ENCODE measurements at places on chromosomes 1 and 21. TPM values are rescaled to one million over a fixed set of nuclear protein-coding genes. Genes with fewer than 3 reads are reported as not detected.

DNA sequence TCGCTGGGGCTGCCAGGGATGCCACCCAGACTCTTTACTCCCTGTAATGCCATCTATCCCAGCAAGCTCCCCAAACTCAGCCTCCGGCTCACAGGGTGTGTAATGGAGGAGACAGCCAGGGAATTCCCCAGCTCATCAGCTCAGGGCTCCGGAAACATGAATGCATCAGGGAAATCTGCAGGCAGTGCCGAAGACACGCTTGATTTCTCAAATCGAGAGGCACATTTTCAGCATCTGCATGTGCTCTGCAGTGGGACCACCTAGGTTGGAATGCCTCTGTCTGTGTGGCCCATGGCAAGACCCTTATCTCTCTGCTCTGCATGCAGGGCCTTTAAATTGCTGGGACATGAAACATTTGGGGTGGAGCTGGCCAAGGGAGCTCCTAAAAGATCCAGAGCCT, 170.1 kb downstream of the TRABD2B start:
- no peak for DNase-seq
- no peaks in the 10 kb centered on the region for H3K27me3 ChIP-seq
- H3K27ac ChIP-seq: no peak overlapping the region
- H3K4me1 ChIP-seq: no peaks in the 10 kb centered on the region
- H3K4me3 ChIP-seq: no peak overlapping the region

DNA sequence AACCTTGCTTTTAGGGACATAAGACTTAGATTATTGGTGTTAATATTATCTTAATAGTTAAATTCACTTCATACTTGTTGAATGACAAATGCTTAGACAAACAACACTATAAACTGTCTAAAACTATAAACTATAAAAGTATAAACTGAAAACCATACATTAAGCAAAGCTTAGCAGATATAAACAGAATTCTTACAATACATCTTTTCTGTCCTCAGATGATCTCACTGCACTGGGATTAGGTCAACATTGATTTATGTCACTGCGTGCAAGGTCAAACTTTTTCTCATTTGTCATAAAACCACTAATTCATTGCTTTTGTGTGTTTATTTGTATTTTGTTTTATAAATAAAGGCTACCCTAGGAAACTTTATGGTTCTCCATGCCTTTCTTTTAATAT, 1491.8 kb downstream of the NCAM2 start:
- H3K27ac ChIP-seq: no peak overlapping the region
- H3K4me1 ChIP-seq: no peaks in the 10 kb centered on the region
- DNase-seq: no peak
- H3K27me3 ChIP-seq: no peaks in the 10 kb centered on the region
- H3K4me3 ChIP-seq: no peak overlapping the region

DNA sequence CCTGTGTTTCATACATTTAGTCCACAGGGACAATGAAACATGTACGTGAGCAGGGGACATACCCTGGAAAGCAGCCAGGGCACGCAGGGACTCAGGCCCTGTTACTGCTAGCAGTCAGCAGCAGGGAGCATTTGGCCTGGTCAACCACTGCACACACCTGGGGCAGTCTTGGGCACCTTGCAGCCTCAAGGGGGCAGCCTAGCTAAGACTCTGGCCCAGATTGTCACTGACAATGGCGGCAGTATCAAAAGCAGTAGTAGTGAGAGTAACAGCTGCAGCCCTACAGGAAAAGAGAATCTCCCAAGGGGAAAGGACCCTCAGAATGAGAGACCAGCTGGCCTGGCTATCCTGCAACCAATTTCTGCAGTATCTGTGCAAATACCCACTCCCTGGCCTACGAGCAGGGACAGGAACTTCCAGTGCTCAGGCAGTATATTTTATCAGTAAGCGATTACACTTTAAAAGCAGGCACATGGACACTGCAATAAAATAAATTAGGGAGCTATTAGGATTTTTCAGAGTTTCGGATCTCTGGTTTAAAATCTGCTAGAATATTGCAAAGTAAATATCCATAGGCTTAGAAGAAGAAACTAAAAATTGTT, 475.6 kb downstream of the LTN1 start:
- peaks cover 5% of the 10 kb centered on the region for H3K4me1 ChIP-seq
- H3K27ac ChIP-seq: no peak overlapping the region

GRCh38 chr1:40078512-40079333, 18.3 kb downstream of the PPT1 start:
- no peak overlapping the region for H3K27ac ChIP-seq
- no peaks in the 10 kb centered on the region for H3K27me3 ChIP-seq
- H3K4me1 ChIP-seq: peaks cover 6% of the 10 kb centered on the region
- H3K4me3 ChIP-seq: no peak overlapping the region

- no peak overlapping the region for H3K4me3 ChIP-seq
- H3K36me3 ChIP-seq: no peaks in the 10 kb centered on the region
- H3K4me1 ChIP-seq: peaks cover 30% of the 10 kb centered on the region
- no peak overlapping the region for H3K27ac ChIP-seq
- no peaks in the 10 kb centered on the region for H3K27me3 ChIP-seq
- DNase-seq: no peak
These were observed 29.8 kb downstream of the UCK2 start for GRCh38 chr1:165857046-165857801.

- H3K27ac ChIP-seq: no peak overlapping the region
- H3K4me3 ChIP-seq: no peak overlapping the region
- no peaks in the 10 kb centered on the region for H3K36me3 ChIP-seq
- H3K4me1 ChIP-seq: no peaks in the 10 kb centered on the region
These were observed 31.0 kb upstream of the ARID1A start for GRCh38 chr1:26664802-26665201.

GRCh38 chr1:152444045-152444444, 30.0 kb upstream of the CRNN start:
- no peak overlapping the region for H3K27ac ChIP-seq
- peaks cover 5% of the 10 kb centered on the region for H3K4me1 ChIP-seq

GRCh38 chr1:174074757-174075156, 52.6 kb upstream of the RC3H1 start:
- no peak overlapping the region for H3K27ac ChIP-seq
- DNase-seq: peak; percentile 22
- no peaks in the 10 kb centered on the region for H3K4me1 ChIP-seq
- H3K27me3 ChIP-seq: no peaks in the 10 kb centered on the region
- H3K4me3 ChIP-seq: no peak overlapping the region

- no peak overlapping the region for H3K4me3 ChIP-seq
- H3K27me3 ChIP-seq: no peaks in the 10 kb centered on the region
- no peak for DNase-seq
- no peaks in the 10 kb centered on the region for H3K4me1 ChIP-seq
These were observed 29.0 kb downstream of the SIM2 start for GRCh38 chr21:36727866-36728265.

DNA sequence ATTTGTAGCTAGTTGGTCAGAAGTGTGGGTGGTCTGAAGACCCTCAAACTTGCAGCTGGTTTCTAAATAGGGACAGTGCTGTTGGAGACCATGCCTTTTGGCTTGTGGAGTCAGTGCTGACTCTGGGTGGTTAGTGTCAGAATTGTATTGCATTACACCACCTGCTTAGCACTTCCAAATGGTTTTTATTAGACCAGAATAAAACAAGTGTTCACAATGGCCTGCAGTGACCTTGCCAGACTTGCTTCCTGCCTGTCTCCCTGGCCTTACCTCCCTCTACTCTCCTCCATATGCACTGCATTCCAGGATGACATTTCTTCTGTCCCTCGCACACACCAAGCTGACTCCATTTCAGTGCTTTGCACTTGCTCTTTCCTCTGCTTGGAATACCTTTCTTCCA, 72.7 kb upstream of the CNIH3 start:
- no peaks in the 10 kb centered on the region for H3K36me3 ChIP-seq
- no peak for DNase-seq
- H3K4me3 ChIP-seq: no peak overlapping the region
- no peak overlapping the region for H3K27ac ChIP-seq
- H3K4me1 ChIP-seq: no peaks in the 10 kb centered on the region

DNA sequence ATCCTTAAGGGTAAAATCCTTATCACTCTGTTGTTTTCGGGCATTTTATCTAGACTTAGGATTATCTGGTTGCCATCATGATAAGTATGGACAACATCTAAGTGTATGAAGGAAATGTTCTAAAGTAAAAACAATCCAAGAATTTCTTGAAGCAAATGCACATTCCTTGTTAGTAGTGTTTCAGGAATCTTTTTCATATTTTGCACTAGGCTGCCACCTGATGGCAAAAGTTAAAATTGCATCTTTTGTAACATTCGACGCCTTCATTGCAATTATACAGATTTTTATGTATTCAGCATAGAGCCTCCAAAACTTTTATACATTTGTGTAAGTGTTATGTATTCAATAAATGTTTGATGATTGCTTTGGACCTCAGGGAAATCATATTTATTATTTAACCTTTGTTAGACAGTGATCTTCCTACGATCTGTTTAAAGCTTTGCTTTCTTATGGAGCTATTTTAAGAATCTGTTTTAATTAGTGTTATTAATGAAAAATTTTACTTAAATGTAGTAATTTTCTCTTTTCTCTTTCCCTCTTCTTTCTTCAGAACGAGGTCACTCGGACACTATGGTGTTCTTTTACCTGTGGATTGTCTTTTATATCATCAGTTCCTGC, 49.4 kb upstream of the KIAA1614 start:
- no peak overlapping the region for H3K27ac ChIP-seq
- peaks cover 12% of the 10 kb centered on the region for H3K36me3 ChIP-seq
- H3K27me3 ChIP-seq: no peaks in the 10 kb centered on the region
- no peak overlapping the region for H3K4me3 ChIP-seq
- DNase-seq: peak; percentile 72

GRCh38 chr1:2610036-2610959, 22.5 kb downstream of the MMEL1 start:
- H3K27ac ChIP-seq: no peak overlapping the region
- H3K36me3 ChIP-seq: no peaks in the 10 kb centered on the region
- H3K27me3 ChIP-seq: peaks cover 3% of the 10 kb centered on the region
- H3K4me1 ChIP-seq: no peaks in the 10 kb centered on the region
- H3K4me3 ChIP-seq: no peak overlapping the region

DNA sequence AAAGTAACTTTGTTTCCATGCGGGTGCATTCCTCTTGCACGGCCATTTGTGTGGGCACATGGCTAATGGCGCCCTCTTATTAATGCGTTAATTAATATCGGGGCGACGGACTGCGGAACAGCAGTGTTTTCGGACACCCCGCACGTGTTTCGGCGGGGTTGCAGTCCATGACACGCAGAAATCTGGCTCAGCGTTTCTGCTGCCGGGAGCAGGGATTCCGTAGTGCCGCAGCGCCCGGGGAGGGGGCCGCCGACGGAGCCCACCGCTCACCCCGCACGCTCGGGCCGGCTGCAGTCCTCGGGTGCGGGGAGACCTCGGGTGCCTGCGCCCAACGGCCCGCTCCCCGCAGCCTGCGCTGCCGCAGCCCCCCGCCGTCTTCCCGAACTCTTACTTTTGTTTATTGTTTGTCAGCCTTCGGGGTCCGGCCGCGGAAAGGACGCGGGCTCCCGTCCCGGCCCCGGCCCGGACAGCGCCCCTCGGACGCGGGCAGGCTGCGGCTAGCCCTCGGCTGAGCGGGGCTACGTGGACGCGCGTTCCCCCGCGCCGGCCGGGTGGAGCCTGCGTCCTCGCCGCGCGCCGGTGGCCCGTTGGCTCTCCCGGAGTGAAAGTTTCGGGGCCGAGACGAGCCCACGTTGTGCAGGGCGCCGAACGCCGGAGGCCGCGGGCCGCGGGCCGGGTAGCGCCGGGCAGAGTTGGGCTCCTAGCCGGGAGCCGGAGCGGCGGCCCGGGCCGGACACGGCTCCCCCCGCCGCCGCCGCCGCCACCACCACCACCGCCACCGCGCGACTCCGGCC, 849 bp downstream of the NFIA start:
- peak; percentile 27 for DNase-seq
- no peaks in the 10 kb centered on the region for H3K36me3 ChIP-seq
- peak overlapping the region; percentile 72 for H3K4me3 ChIP-seq
- H3K4me1 ChIP-seq: peaks cover 18% of the 10 kb centered on the region

- H3K4me3 ChIP-seq: no peak overlapping the region
- no peak for DNase-seq
- H3K27me3 ChIP-seq: no peaks in the 10 kb centered on the region
- no peak overlapping the region for H3K27ac ChIP-seq
- H3K4me1 ChIP-seq: peaks cover 32% of the 10 kb centered on the region
These were observed 36.3 kb downstream of the RSPH1 start for GRCh38 chr21:42459546-42460215.

DNA sequence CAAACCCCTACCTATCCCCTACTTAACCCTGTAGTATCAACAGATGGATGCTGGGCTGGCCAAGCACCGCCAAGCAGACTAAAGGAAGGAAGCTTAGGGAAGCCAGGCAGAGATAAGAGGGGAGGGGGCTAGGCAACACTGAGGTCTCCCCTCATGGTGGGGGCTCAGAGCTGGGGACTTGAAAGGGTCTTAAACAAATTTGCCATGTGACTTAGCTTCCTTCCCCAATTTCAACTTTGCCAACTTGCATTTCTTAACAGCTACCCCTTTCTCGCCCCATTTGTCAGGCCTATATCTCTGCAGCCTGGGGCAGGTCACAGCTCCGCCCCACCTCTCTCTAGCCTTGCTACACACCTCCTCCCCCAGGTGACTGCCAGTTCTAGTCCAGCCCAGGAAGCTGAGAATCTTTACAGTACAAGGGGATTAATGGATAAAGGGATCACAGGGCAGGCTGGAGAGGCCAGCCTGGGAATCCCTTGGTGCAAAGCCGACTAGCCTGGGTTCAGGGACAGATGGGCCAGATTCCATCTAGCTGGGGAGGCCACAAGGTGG, 3.4 kb downstream of the KIF21B start:
- H3K36me3 ChIP-seq: no peaks in the 10 kb centered on the region
- peaks cover 87% of the 10 kb centered on the region for H3K4me1 ChIP-seq
- H3K27ac ChIP-seq: peak overlapping the region; percentile 80
- no peak overlapping the region for H3K4me3 ChIP-seq

Gene TLCD4
- total RNA-seq: 0.60 TPM

Gene GBP5
- total RNA-seq: 219 TPM

Gene TRIM58
- total RNA-seq: 1.9 TPM

Gene PCBP3
- total RNA-seq: 0.52 TPM

Gene NCSTN
- 110 TPM for total RNA-seq

Gene SAMD11
- not detected for total RNA-seq

Gene NMNAT1
- 4.7 TPM for total RNA-seq

Gene CHRM3
- not detected for total RNA-seq

Gene CDCA8
- total RNA-seq: 3.3 TPM

Gene CDC7
- total RNA-seq: 7.9 TPM

Gene HPDL
- 0.45 TPM for total RNA-seq

Gene RGS7
- not detected for total RNA-seq

Gene LAX1
- total RNA-seq: 33.8 TPM

Gene HIVEP3
- total RNA-seq: 26.2 TPM
